ENCODE measurements at places on chromosomes 2 and 18.

GRCh38 chr18:44464398-44465180 lies 216.1 kb upstream of the SETBP1 start:
- DNase-seq: no peak

GRCh38 chr2:156565066-156565710 lies 129.0 kb downstream of the GPD2 start:
- DNase-seq: no peak

- no peak for DNase-seq
These were observed 79.3 kb downstream of the RHOB start for GRCh38 chr2:20526160-20526559.

GRCh38 chr2:240931319-240931949 lies 25.3 kb downstream of the CROCC2 start:
- DNase-seq: no peak

- no peak for DNase-seq
These were observed 84.0 kb downstream of the HDAC4 start for GRCh38 chr2:239316562-239317465.

DNA sequence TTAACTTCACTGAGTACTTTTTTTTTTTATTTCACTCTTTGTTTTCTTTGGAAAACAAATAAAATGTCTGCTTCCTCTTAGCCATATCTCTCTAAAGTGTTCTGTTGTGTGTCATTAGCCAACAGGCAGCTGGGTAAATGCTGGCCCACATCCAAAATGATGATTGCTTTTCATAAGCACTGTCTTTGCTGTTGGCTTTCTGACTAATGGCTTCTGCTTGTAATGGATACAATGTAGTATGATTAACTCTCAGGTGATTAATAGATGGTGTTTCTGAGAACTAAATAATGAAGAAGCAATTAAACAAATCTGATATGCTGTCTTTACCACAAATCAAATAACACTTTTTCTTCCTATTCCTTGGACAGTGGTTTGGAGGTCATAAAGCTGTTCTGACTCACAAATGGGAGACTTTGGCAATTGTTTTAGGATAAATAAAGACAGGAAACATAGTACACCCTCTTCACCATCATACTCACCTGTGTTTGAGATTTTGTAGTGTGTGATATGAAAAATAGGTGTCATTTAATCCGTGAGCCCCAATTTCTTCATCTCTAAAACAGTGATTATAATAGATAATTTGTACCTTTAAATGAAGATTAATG lies 888.4 kb downstream of the TSN start:
- DNase-seq: no peak

GRCh38 chr2:217392930-217393584 lies 533.2 kb upstream of the TNP1 start:
- DNase-seq: no peak
